ENCODE measurements at places on chromosomes 7 and 10.
A peak's percentile ranks its signal among the peaks of the same experiment; 100 is the strongest.

GRCh38 chr10:91551856-91552255 lies 81.0 kb downstream of the PPP1R3C start:
- H3K36me3 ChIP-seq = no peaks in the 10 kb centered on the region
- H3K4me1 ChIP-seq = no peaks in the 10 kb centered on the region
- H3K27ac ChIP-seq = no peak overlapping the region
- H3K27me3 ChIP-seq = no peaks in the 10 kb centered on the region

DNA sequence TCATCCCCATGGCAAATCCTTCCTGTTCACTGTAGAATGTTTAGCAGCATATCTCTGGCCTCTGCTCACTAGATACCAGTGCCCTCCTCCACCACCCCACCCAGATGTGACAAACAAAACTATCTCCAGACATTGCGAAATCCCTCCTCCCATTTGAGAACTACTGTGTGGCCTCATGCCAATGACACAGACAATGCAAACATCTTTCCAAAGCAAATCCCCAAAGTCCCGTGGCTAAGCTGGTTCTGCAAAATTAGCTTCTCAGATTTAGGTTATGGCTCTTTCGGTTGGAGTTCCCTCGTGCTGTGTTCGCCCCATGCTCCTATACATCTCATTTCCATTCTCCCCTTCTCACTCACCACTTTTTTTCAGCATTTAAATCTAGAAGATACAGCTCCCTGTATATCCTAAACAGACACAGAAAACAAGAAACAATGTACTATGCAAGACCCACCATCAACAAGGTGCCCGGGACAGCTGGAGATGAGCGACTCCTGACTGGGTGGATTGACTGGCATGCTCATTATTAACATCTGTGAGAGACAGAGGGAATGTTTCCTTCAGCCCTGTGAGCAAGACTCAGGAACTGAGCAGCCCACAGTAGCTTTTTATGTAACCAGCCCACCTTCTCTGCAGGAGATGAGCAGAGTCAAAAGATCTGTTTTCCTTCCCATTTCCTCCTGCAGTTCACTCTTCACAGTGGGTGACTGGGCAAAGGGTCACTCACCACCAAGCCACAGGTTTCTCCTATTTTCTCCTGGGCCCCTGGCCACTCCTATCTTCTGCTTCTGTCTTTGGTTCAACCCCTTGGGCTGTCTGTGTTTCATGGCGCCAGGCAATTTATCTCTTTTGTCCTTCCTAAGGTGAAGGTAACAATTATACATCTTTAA lies 225.7 kb upstream of the AOAH start:
- peaks cover 45% of the 10 kb centered on the region for H3K36me3 ChIP-seq
- H3K4me3 ChIP-seq = no peak overlapping the region
- H3K27me3 ChIP-seq = no peaks in the 10 kb centered on the region
- DNase-seq = no peak
- peaks cover 3% of the 10 kb centered on the region for H3K4me1 ChIP-seq
- H3K27ac ChIP-seq = no peak overlapping the region

GRCh38 chr7:133789974-133790373 lies 337.2 kb upstream of the LRGUK start:
- no peaks in the 10 kb centered on the region for H3K4me1 ChIP-seq
- no peaks in the 10 kb centered on the region for H3K27me3 ChIP-seq
- no peak overlapping the region for H3K4me3 ChIP-seq
- no peak overlapping the region for H3K27ac ChIP-seq
- peaks cover 2% of the 10 kb centered on the region for H3K36me3 ChIP-seq

DNA sequence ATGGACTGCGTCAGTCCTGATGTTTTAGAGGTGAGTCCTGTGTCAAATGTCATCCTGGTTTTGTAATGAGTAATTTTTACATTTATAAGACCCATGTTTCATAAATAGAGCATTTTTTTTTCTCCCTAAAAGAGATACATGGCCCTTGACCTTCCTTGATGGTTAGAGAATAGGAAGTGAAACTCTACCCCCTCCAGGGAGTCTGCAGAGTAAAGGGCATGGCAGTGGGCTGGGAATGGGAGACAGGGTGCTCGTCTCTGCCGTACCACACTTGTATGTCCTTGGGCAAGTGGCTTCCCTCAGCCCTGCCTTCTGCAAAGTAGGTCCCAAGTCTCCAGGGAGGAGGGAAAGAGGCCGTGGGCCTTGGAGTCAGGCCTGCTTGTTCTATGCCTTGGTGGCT lies 63.9 kb downstream of the WDFY4 start:
- no peak overlapping the region for H3K27ac ChIP-seq
- no peak for DNase-seq
- no peak overlapping the region for H3K4me3 ChIP-seq
- H3K36me3 ChIP-seq = peaks cover 84% of the 10 kb centered on the region

DNA sequence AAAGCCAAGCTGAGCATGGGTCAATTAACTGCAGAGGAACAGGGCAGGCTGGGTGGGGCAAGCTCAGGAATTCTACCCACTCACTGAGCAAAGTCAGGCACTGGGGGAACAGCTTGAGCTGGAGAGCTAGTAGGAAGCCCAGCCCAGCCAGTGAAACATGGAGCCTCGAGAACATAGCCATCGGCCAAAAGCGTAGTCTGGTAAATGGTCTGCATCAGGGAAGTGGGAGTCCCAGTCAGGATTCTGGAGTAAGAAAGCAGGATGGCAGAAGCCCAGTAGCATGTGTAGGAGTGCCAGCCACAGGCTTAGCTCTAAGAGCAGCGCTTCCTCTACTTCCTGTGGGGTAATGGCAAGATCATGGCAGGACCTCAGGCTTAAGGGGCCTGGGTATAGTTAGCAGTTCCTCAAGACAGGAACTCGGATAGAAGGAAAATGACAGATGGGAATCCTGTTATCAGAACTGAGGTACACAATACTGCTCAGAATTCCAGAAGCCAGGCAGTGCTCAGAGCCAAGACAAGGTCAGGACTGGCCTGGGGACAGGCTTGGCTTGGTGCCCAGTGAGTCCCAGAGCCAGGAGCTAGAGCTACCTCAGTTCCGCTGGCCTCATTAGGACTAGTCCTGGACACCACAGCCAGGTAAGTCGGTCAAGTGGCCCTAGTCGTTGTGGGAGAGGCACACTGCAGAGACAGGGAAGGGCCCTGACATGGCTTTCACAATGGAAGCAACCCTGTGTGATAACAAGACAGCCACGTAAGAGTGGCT lies 65.4 kb upstream of the MXI1 start:
- H3K4me1 ChIP-seq = peaks cover 23% of the 10 kb centered on the region
- DNase-seq = peak; percentile 44
- peak overlapping the region; percentile 40 for H3K4me3 ChIP-seq
- H3K27me3 ChIP-seq = peaks cover 33% of the 10 kb centered on the region

GRCh38 chr10:48391994-48392393 lies 85.5 kb downstream of the MAPK8 start:
- H3K27me3 ChIP-seq = no peaks in the 10 kb centered on the region
- no peak overlapping the region for H3K27ac ChIP-seq
- H3K4me1 ChIP-seq = peaks cover 10% of the 10 kb centered on the region
- H3K36me3 ChIP-seq = no peaks in the 10 kb centered on the region
- DNase-seq = no peak
- H3K4me3 ChIP-seq = no peak overlapping the region

- no peak overlapping the region for H3K27ac ChIP-seq
- no peaks in the 10 kb centered on the region for H3K36me3 ChIP-seq
- no peak overlapping the region for H3K4me3 ChIP-seq
- H3K4me1 ChIP-seq = peaks cover 5% of the 10 kb centered on the region
- no peak for DNase-seq
Observed at GRCh38 chr10:4691301-4691700, 134.7 kb upstream of the AKR1E2 start.

DNA sequence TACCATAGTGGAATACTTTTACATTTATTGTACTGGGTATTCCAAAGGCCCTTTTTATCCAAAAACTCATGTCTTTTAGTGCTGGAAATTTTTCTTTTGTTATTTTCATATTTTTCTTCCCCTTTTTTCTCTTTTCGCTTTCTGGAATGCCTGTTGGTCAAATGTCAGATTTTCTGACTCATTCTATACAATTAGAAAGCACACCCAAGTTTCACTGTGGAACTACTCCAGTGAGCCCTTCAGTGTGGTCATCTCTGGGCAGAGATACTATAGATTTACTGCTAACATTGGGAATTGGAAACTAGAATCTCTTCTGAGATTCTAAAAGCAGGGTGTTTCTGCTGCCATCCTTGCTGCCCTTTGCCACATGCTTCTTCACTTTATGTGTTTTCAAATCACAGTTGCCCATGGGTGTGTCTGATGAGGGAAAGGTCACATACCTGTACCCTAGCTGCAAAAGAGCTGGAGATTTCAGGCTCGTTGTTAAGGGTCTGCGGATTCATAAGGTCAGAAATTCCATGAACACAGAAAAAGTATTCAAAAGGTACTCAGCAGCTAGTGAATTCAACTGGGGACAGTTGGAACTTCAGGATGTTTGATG lies 5.6 kb upstream of the WASL start:
- H3K36me3 ChIP-seq = no peaks in the 10 kb centered on the region
- H3K4me3 ChIP-seq = no peak overlapping the region
- H3K4me1 ChIP-seq = peaks cover 5% of the 10 kb centered on the region
- no peak overlapping the region for H3K27ac ChIP-seq
- no peak for DNase-seq
- no peaks in the 10 kb centered on the region for H3K27me3 ChIP-seq

DNA sequence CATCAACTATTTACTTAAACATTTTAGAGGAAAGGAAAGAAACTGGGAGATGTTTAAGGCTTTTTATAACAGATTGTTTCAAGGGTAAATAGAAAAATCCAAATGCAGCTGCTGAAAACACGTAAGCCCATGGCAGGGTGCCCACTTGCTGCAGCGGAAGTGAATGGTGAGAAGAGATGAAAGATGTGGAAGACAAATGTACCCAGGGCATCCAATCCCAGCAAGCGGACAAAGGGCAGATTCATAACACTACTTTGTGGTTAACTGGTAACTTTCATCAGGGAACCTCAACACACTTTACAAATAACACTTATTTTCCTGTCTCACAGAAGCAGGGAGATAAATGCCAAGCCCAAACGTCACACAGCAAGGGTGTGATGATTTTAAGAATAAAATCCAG lies 358.4 kb downstream of the KCNMA1 start:
- H3K27ac ChIP-seq = no peak overlapping the region
- H3K4me3 ChIP-seq = no peak overlapping the region
- DNase-seq = no peak
- no peaks in the 10 kb centered on the region for H3K27me3 ChIP-seq
- no peaks in the 10 kb centered on the region for H3K36me3 ChIP-seq

DNA sequence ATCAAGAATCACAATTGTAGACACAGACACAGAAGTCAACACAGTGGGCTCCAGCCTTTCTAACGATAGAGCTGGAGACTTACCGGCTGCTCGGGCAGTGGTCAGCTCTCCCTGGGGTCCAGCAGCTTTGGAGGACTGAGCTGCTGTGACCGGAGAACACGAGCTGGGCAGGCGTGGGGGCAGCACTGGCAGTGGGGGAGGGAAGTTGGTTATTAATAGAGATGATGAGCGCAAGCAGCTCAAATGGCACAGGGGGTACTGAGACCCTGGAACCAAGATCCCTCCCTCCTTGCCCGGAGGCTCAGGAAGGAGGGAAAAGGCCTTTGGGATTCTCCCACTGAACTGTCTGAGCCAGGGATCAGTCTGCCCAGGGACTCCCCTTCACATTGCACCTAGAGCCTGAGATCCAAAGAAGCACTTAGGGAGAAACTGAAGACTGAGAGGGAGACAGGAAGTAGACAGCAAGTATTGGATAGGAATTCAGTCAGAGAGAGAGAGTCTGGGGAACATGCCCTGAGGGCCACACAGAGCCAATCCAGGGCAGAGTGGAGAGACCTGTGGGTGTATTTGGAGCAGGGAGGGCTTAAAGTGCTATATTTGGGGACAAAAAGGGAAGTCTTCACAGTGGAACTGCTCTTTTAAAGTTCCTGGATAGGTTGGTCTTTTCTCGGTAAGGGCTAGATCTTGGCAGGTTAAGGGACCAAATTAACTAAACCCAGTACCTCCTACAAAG lies at the start of gene MYOZ1:
Gene MYOZ1 (minus strand): TSS at position 147 of the 733 bp plus-strand sequence. CDS start 1,457 bp downstream, outside the sequence.
- no peaks in the 10 kb centered on the region for H3K36me3 ChIP-seq
- DNase-seq = peak; percentile 18
- no peaks in the 10 kb centered on the region for H3K27me3 ChIP-seq
- H3K27ac ChIP-seq = no peak within 1 kb of the TSS
- H3K4me1 ChIP-seq = no peaks in the 10 kb centered on the region
- no peak within 1 kb of the TSS for H3K4me3 ChIP-seq

DNA sequence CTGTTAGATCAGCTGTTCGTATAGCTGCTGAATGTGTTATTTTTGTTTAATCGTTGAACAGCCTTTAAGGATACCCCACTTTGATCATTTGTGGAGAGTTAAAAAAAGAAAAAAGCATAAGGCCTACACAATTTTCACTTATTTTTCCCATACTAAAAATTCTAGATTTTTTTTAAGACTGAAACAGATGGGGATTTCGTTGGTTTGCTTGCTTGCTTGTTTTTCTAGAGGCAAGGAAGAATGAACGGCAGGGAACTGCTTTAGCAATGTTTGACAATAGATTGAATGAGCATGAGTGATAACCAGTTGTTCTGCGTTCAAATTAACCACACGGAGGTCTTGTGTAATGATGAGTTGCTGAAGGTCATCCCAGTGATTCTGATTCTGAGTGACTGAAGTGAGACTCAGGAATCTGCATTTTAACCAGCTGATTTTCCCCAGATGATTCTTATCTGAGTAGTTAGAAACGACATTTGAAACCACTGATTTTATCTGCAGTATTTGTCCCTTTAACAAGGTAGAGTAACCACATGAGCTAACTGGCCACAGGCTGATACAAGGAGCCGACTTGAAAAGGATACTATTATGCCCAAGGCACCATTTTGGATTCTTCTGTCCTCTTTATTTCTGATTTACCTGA lies 85.9 kb downstream of the GPR37 start:
- H3K27me3 ChIP-seq = no peaks in the 10 kb centered on the region
- DNase-seq = no peak

DNA sequence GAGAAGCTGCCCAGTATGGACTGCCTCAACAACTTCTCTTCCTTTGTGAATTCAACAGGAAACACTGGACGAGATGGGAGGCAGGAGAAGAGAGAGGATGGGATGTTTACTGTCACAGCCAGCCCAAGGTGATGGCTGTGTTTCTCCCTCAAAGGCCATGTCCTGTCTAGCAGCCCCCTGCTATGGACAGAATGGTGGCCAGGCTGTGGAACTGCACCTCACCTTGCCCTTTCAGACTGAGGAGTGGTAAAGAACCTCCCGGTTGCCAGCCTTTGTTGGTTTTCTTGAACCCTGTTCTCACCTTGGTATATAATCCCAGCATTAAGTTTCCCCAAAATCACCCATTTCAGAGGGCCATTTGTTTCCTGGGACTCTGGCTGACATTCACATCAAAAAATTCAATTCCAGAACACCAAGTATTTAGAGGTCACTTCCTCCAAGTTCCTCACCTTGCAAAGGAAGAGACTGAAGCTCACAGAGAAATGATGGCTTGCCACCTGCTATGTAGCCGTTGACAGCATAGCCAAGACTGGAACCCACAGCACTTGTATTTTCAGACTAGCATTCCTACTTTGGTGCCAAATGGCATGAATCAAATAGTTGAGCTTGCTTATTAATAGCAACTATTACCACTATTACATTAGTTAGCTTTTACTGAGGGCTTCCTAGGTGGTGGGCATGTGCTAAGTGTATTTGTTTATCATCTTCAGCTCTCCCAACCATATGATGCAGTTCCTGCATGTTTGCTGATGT lies 224.0 kb upstream of the GRB10 start:
- H3K27ac ChIP-seq = no peak overlapping the region
- H3K4me1 ChIP-seq = no peaks in the 10 kb centered on the region
- no peak overlapping the region for H3K4me3 ChIP-seq
- no peaks in the 10 kb centered on the region for H3K36me3 ChIP-seq

- no peak overlapping the region for H3K4me3 ChIP-seq
- H3K27ac ChIP-seq = no peak overlapping the region
- no peaks in the 10 kb centered on the region for H3K4me1 ChIP-seq
- H3K36me3 ChIP-seq = no peaks in the 10 kb centered on the region
- no peak for DNase-seq
- H3K27me3 ChIP-seq = no peaks in the 10 kb centered on the region
Observed at GRCh38 chr10:31018962-31019361, 12.7 kb downstream of the ZNF438 start.
